GM03348 (cell line): ENCODE measurements at places on chromosomes 2 and 18.

DNA sequence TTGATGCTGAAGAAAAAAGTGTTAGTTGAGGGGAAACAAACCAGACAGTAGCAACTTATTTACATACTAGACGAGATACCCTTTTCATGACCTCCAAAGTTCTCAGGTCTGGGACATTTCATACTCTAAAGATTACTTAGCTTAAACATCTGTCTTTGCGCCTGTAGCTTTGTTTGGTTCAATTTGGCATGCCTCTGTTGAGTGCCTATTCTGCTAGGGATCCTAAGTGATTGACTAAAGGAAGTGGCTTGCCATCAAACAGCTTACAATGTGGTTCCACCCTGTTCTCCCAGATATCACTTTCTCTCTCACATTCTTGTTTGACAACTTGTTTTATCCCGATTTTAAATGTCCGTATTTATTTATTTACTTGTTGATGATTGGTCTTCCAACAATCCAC lies 488.8 kb downstream of the PARD3B start:
- DNase-seq = no peak

DNA sequence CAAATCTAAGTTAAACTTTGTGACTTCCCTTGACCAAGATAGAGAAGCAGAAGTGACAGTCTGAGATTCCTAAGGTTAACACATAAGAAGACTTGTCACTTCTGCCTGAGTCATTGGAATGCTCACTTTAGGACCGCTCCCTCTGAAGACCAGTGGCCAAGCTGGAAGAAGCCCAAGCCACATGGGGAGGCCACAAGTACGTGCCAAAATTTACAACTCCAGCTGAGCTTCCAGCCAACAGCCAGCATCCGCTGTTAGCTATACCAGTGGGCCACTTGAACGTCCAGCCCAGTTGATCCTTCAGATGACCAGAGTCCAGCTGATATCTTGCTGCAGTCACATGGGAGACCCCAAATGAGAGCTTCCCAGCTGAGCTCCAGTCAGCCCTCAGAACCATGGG lies 18.1 kb upstream of the ANTXR1 start:
- peak; percentile 86 for DNase-seq

DNA sequence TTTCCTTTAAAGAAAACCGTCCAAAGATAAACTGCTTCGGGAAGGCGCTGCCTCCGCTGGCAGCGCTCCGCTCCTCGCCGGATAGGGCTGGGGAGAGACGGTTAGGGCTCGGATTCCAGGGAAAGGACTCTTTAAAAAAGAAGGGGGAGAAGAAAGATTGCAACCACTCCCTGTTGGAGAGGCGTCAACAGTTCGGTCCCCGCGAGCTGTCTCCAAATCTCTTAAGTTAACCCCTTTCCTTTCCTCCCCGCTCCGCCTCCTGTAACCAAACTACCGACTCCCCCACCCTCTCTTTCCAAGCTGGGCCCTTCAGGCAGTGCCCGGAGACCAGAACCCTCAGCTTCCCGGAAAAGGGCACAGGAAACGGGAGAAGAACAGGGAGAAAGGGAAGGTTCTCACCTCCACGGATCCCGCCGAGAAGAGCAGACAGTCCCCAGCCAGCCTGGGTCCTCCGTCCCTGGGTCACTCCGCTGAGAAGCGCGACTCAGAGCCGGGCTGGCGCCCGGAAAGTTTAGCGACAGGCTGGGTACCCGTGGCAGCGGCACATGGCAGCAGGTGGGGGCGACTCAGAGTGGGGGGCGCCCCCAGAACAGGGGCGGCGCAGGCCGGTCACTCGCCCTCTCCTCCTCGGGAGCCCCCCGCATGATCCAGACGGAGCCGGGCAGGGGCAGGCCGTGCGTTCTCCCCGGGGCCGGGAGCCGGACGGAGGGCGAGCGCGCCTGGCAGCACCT lies 675 bp downstream of the FZD5 start:
- DNase-seq = peak; percentile 54

GRCh38 chr18:58491773-58492752 lies 136.8 kb downstream of the ALPK2 start:
- no peak for DNase-seq

GRCh38 chr2:60154142-60154541 lies 399.3 kb downstream of the BCL11A start:
- DNase-seq = no peak

DNA sequence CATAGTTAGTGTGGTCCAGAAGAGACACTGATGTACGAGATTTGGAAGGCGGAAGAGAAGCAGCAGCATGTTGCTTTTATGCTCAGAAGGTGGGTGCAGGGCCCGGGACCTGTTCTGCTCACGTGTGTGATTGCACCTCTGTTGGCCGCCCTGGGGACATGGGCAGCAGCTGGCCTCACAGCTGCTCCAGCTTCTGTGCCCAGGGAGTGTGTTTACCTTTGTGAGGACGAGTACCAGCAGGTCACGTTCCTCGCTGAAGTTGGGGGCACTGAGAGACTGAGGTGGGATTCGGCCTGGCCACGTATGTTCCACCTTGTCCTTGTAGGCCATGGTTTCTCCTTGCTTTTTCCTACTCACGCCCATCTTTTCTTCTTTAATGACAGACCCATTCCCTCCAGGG lies 86.3 kb downstream of the PMAIP1 start:
- no peak for DNase-seq

GRCh38 chr2:42547014-42547413 lies 21.4 kb upstream of the MTA3 start:
- DNase-seq = no peak

DNA sequence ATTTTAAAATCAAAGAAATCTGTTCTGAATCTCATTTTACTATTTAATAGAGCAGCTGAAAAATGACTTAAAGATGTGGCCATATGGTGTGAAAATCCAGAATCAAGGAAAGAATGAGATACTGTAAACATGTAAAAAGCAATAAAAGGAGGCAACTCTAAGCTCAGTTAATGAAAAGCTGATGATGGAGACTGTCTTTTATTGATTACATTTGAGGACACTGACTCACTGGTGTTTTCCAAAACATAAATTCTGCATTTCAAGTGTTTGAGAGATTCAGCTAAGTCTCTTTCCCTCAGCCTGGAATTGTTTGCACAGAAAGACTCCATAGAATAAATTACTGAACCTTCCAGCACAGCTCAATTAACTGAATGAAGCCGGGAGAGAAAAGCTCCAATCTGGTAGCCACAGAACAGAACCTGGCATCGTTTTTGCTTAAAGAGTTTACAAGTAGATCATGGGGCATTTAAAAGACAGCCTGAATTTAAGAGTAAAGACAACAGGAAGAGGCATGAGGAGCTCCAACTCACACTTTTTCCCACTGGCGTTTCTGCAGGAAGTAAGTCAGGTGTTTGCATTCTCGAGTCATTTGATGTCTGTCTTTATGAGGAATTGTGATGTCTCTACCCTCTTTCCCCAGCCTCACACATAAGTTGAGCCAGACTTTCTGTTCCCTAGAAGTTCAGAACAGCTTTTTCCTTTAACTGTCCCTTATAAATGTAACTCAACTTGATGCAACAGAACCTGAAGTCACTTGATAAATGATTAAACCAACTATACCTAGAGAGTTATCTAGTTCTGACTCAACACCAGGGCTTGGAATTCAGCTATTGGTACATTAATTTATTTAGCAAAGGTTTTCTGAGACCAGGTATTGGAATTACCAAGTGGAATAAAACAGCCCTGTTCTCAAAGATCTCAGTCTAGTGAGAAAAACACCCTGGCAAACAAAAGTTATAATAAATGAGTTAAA lies 53.3 kb downstream of the FTCDNL1 start:
- no peak for DNase-seq

DNA sequence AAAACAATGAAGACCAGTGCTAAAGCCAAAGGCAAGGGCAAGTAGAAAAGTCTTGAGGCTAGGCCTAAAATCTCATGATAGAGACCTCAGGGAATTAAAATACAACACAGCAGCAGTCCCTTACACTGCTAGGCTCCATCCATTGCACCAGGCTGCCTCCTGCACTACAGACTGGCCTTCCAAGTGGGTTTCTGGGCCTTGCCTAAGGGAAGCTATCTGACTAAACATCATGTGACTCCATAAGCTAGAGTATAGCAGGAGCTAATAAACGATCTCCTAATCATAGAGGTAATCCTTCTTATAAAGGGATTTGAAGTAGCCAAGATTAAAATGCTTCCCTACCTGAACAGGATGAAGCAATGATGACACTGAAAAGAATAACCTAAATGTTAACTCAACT lies 77.6 kb upstream of the NFU1 start:
- no peak for DNase-seq

DNA sequence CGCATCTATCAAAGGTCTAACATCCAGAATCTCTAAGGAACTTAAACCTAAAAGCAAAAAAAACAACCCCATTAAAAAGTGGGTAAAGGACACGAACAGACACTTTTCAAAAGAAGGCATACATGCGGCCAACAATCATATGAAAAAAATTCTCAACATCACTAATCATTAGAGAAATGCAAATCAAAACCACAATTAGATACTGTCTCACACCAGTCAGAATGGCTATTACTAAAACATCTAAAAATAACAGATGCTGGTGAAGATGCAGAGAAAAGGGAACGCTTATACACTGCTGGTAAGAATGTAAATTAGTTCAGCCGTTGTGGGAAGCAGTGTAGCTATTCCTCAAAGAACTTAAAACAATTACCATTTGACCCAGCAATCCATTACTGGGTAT lies 38.0 kb downstream of the PPP3R1 start:
- DNase-seq = no peak

GRCh38 chr18:23784832-23785245 lies 95.6 kb downstream of the LAMA3 start:
- DNase-seq = peak; percentile 85

- no peak for DNase-seq
These were observed 157.7 kb downstream of the CCDC178 start for GRCh38 chr18:33282709-33283333.

- no peak for DNase-seq
These were observed 36.1 kb upstream of the MYO3B start for GRCh38 chr2:170141865-170142264.

- peak; percentile 67 for DNase-seq
These were observed 183.0 kb downstream of the MREG start for GRCh38 chr2:215830304-215830703.

DNA sequence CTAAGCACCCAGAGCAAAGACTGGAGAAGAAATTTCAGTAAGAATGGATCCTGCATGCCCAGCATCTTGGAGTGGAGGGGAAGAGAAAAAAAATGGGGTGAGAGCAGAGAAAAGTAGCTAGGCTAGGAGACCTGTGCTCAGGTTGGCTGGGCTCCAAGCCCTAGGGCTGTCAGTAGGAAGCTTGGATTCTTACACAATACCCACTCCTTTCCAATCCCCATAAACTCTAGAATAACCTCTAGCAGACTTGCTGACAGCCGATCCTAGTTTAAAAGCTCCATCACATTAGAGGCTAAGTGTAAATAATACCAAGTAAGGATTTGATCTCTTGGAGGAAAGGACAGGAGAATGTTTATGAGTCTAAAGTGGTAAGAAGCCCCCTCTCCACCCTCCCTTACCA lies 46.2 kb upstream of the NABP1 start:
- peak; percentile 16 for DNase-seq

DNA sequence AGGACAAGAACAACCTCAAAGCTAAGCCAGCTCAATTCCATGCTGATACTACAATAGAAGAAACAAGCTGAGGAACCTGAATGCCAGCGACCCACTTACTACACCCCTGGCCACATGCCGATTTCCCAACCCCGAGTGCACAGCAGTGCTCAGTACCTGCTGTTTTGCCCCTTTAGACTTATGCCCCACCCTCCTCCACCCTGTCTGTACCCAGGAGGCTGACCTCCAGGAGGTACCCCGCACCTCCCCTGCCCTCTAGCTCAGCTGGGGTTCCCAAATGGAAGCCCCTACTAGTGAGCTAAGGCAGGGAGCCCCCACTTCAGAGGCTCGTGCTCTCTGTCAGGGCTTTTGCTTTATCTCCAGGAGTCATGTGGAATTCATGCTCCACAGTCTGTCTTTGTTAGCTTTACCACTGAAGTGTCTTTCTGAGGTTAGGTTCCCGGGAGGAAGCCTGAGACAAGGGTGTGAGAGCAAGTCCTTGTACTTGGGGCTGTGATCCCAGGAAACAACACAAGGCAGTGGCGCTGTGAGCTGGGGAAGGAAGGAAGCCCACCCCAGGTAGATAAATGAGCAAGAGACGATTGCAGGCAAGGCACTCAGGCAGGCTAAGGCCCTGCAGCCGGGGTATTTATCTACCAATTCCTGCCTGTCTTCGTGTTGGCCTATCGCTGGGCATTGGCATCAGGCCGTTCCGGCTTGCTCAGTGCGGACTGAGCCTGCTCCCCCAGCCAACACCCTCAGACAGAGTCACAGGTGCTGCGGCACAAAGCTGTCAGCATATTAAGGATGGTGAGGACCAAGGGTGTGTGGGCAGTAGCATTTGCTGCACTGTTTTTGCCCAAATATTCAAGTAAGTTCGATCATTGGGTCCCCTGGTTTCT lies 220.5 kb downstream of the CYP26B1 start:
- peak; percentile 1 for DNase-seq

GRCh38 chr2:33205693-33206434 lies 259.1 kb downstream of the LTBP1 start:
- no peak for DNase-seq

- DNase-seq = no peak
These were observed 127.8 kb downstream of the AGPS start for GRCh38 chr2:177520324-177520723.

- DNase-seq = no peak
These were observed 79.9 kb upstream of the NDUFV2 start for GRCh38 chr18:9022397-9023155.

- DNase-seq = no peak
These were observed 19.6 kb downstream of the CPLX4 start for GRCh38 chr18:59298871-59299270.

DNA sequence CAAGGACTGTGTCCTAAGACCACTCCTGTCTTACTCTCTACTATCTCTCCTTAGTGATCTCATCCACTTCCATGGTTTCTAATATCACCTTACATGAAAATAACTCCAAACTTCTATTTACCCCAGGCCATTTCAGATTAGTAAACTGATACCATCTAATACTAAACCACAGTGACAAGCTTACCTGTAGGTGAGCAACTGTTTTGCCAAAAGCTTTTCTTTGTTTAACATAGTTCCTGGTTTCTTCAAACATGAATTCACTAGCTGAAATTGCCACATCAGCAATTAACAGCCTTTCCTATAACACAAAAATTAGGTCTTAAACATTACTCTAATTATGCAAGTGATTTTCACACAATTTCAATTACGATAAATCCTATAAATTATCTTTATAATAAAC lies 22.1 kb downstream of the ACADL start:
- no peak for DNase-seq

GRCh38 chr2:2523461-2524347 lies 192.6 kb upstream of the MYT1L start:
- no peak for DNase-seq

DNA sequence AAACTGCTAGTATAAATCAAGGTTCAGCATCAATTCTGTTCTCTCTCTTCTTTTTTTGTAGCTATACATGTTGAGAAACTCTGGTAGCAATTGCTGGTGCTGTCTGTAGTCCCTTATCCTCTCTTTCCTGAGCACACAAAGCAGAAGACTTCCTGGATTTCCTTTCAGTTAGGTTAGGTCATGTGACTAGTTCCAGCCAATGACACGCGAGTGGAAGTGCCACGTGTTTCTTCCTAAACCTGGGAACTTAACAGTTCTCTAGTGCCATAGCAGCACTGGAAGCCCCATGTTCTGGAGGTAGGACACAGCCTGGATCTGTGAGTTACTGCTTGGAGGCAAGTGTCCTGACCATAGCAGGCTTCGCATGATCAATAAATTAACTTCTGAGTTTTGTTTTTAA lies 125.9 kb downstream of the PLA2R1 start:
- DNase-seq = no peak

GRCh38 chr2:150513647-150514046 lies 26.2 kb upstream of the RND3 start:
- peak; percentile 33 for DNase-seq

- DNase-seq = no peak
These were observed 25.8 kb downstream of the CASP10 start for GRCh38 chr2:201208563-201209252.

- DNase-seq = peak; percentile 77
These were observed 62.9 kb downstream of the POMC start for GRCh38 chr2:25105336-25106085.
